Daoy (cell line): ENCODE measurements at places on chromosomes 1 and 21. TPM values are rescaled to one million over a fixed set of nuclear protein-coding genes. Genes with fewer than 3 reads are reported as not detected.

DNA sequence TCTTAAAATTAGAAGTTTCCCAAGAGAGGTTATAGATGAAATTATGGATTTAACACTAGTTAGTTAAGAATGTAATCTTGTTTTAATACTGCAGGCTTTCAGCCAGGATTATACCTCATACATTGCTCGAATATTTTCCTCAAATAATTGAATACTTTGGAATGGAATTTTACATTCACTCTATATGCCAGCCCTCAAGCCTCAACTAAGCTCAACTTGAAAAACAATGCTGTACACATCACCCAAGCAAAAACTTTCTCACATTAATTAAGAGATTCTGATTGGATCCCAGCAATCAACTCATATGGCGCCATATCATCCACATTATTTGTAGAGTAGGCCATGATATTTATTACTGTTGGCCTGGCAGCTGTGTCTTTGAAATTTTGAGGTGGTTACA, 710.7 kb upstream of the ADAMTS5 start:
- no peak for DNase-seq

The SLC44A5 gene
- 0.91 and 1.6 TPM in 2 replicates for total RNA-seq

GRCh38 chr1:61274939-61275338, 192.6 kb downstream of the NFIA start:
- no peak for DNase-seq

DNA sequence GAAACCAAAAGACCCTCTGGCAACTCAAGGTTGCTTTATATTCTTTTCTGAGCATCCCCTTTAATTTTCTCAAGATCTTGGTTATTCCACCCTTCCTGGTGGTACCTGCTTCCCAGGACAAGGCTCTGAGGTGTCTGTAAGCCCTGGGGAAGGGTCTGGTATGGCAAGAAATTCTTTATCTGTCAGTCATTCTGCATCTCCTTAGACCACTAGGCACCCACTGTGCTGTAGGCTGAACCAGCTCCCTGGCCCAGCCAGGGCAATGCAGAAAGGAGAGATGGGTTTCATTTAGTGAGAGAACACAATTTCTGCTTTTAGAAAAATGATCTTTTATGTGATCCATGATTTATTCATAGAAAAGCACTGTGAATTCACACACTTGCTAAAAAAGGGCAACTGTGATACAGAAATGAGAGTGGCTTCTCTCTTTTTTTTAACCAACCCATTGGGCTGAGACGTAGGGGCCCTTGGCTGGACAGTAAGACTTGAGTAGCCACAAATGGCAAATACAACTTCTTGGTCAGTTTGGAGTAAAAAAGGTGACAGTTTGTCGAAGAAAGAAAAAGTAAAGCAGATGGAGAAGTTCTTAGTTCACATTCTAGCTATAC, 4.1 kb downstream of the UROD start:
- DNase-seq = no peak

- DNase-seq = peak; percentile 78
Observed at GRCh38 chr1:31745096-31745945, 18.8 kb downstream of the ADGRB2 start.
